ENCODE measurements at places on chromosomes 12 and 14. TPM values are rescaled to one million over a fixed set of nuclear protein-coding genes. Genes with fewer than 3 reads are reported as not detected.

The KDM5A gene
- 62.8 TPM for total RNA-seq

The FAR2 gene
- 10.5 TPM for total RNA-seq

The ATL1 gene
- 6.5 TPM for total RNA-seq

The CNTN1 gene
- 0.29 TPM for total RNA-seq

The RASAL1 gene
- total RNA-seq, result not detected

The NRXN3 gene
- 1.8 TPM for total RNA-seq

The P2RX2 gene
- not detected for total RNA-seq

The SOX5 gene
- 5.1 TPM for total RNA-seq

The NRIP2 gene
- total RNA-seq, result 0.59 TPM

The LHX5 gene
- not detected for total RNA-seq

The SLC7A7 gene
- total RNA-seq, result 4.7 TPM

The DHRS2 gene
- 0.29 TPM for total RNA-seq

The CIROP gene
- not detected for total RNA-seq

The CISTR gene
- not detected for total RNA-seq

The RAB35 gene
- 27.4 TPM for total RNA-seq

The PMEL gene
- total RNA-seq, result 0.59 TPM

Data from osteoblast (primary cell).